ENCODE measurements at places on chromosomes 7 and 10. TPM values are rescaled to one million over a fixed set of nuclear protein-coding genes. Genes with fewer than 3 reads are reported as not detected.

The EGR2 gene
- 0.64 TPM for total RNA-seq

The IFIT3 gene
- 2.5 TPM for total RNA-seq

The PNLIPRP1 gene
- total RNA-seq = not detected

The KCNIP2 gene
- 1.9 TPM for total RNA-seq

The KLF14 gene
- total RNA-seq = not detected

The VPS50 gene
- 18.4 TPM for total RNA-seq

The ZNF37A gene
- total RNA-seq = 14.0 TPM

- DNase-seq = peak; percentile 34
Measured at GRCh38 chr10:74079936-74080590, 70.6 kb downstream of the AP3M1 start.

- DNase-seq = no peak
Measured at GRCh38 chr7:80008039-80008438, 126.6 kb upstream of the GNAI1 start.

DNA sequence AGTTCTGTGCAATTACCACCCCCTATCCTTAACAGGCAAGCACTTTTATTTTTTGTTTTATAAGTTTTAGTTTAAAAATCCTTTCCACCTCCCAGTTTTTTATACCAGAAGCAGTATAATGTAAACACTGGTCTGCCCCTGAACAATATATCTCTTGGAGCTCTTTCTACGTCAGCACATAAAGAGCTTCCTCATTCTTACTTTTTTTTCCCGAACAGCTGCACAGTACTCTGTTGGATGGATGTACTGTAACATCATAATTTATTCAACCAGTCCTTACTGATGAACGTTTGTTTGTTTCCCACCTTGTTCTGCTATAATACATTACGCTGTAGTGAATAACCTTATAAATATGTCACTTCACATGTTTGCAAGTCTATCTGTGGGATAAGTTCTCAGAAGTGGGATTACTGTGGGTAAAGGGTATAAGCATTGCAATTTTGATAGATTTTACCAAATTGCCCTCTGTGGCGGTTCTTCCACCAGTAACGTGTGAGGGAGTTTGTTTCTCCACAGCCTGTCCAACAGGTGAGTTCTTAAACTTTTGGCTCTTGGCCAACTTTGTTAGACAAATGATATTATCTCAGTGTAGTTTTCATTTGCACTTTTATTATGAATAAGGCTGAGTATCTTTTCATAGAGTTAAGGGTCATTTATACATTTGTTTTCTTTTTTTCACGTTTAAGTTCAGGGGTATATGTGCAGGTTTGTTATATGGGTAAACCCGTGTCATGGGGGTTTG is 32.8 kb downstream of the ADRA2A start:
- DNase-seq = no peak

DNA sequence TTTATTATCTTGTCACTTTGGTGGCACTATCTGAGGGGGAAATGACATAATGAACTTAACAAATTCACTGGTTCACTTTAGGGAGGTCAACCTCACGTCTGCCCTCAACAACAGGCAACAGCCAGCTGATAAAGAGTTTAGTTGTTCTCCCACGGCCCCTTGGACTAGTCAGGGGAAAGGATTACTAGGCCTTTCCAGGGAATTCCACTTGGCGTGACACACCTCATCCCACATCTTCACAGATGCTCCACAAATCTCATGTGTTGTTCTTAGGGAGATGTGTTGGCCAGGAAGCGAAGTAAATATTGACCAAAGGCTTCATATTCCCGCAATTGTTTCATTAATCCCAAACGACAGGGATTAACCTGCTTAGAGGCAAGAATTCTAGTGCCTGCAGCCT is 183.5 kb upstream of the CDCA7L start:
- no peak for DNase-seq

GRCh38 chr7:55325371-55325792 is 39.8 kb upstream of the LANCL2 start:
- DNase-seq = peak; percentile 44

- DNase-seq = no peak
Measured at GRCh38 chr10:71770255-71770654, 3.1 kb downstream of the VSIR start.

DNA sequence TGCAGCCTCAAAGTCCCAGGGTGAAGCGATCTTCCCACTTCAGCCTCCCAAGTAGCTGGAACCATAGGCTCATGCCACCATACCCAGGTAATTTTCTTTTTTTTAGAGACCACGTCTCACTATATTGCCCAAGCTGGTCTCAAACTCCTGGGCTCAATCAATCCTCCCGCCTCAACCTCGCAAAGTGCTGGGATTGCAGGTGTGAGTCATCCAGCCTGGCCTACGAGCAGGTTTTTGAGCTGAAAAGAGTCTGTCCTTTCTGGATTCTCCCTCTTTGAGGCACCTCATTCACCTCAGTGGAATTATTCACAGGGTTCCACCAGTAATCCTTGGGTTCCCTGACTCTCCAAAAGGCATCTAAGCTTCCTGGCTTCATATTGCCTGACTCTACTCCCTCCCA is 7.6 kb upstream of the LEP start:
- peak; percentile 51 for DNase-seq

DNA sequence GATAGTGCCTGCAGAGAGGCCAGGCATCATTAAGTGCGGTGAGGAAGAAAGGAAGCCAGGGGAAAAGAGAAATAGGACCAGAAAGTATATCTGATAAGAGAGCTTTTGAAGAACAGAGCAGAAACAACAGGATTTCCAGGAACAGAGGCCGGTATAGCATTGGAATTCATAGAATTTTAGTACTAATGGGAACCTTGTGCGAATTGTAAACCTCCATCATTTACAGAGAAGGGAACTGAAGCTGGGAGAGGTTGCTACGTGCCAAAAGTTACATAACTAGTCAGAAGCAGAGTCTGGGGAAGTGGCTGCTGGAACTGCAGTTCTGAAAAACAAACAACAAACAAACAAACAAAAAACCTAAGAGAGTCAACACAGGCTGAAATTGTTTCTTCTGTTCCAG is 5.4 kb upstream of the ZMYND11 start:
- DNase-seq = no peak

DNA sequence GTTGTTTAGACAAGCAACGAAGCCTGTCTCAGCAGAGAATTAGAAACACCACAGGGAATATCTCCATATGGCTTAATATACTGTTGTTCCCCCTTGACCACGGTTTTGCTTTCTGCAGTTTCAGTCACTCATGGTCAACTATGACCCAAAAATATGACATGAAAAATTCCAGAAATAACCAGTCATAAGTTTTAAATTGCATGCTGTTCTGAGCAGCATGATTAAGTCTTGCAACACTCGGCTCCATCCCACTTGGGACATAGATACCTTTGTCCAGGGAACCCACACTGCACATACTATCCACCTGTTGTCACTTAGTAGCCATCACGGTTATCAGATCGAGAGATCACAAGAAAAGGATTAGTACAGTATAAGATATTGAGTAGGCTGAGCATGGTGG is 60.7 kb upstream of the FOXK1 start:
- peak; percentile 29 for DNase-seq

GRCh38 chr10:48894911-48895802 is 44.5 kb downstream of the LRRC18 start:
- DNase-seq = no peak

- no peak for DNase-seq
Measured at GRCh38 chr7:138608275-138608674, 92.9 kb downstream of the SVOPL start.

GRCh38 chr10:5581670-5582566 is 57.2 kb downstream of the CALML3 start:
- DNase-seq = no peak
